ENCODE measurements at places on chromosomes 13 and 19.

DNA sequence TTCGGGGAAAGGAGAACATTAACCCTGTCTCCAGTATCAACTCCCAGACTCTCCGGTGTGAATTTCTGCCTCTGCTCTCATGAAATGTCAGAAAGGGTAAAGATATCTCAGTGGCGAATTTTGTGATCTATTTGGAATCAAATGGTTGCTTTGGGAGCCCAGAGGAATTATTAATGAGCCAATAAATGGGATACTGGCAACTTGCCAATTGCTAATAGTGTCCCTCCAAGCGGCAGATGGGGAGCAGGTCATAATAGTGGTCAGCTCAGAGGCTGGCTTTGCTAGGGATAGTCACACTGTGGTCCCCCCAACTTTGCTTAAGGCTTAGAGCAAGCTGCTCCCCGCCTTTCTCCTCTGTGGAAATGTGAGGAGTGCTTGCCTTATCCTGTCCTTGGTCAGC lies 176.1 kb upstream of the KL start:
- DNase-seq: no peak

DNA sequence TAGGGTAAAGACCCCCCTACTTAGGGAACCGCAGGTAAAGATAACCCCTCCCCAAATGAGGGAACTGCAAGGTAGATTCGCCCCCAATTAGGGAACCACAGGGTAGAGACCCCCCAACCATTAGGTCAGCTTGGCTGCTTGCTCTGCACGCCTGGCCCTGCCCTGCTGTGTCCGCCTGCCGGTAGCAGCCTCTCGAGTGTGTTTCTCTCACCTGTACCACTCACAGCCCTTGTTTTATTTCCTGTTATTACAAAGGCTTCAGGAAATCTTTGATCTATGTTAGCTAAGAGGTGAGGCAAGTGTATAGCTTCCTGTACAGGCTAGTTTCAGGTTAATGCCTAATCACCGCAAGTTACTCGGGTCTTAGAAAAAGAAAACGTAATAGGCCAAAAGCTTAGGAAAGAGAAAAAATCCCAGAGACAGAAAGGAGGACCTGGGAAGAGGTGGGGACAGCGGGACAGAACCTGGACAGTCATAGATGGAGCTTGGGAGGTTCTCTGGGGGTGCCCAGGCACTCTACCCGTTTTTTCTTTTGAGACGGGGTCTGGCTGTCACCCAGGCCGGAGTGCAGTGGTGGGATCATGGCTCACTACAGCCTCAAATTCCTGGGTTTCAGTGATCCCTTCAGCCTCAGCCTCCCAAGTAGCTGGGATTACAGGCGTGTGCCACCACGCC lies 23.1 kb upstream of the EIF3G start:
- DNase-seq: peak; percentile 43

- no peak for DNase-seq
Measured at GRCh38 chr13:102323012-102323411, 78.8 kb downstream of the FGF14 start.

- DNase-seq: no peak
Measured at GRCh38 chr13:49046519-49046918, 70.8 kb downstream of the FNDC3A start.

DNA sequence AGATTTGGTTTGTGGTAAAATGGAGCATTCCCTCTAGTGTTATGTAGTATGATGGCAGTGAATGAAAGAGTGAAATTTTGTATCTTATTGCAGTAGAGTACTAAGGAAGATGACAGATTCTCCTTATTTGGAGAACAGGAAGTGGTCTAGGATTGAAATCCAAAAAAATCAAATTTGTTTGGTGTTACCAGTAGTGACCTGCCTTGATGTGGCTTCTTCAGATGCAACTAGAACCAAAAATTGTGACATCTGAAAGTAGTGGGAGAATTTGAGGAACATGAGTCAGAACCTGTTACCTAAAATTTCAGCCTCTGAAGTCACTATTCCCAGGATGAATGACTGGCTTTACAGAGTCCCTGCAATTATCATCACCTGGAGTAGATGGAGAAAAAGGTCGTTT lies 165.9 kb downstream of the KLF5 start:
- DNase-seq: no peak

DNA sequence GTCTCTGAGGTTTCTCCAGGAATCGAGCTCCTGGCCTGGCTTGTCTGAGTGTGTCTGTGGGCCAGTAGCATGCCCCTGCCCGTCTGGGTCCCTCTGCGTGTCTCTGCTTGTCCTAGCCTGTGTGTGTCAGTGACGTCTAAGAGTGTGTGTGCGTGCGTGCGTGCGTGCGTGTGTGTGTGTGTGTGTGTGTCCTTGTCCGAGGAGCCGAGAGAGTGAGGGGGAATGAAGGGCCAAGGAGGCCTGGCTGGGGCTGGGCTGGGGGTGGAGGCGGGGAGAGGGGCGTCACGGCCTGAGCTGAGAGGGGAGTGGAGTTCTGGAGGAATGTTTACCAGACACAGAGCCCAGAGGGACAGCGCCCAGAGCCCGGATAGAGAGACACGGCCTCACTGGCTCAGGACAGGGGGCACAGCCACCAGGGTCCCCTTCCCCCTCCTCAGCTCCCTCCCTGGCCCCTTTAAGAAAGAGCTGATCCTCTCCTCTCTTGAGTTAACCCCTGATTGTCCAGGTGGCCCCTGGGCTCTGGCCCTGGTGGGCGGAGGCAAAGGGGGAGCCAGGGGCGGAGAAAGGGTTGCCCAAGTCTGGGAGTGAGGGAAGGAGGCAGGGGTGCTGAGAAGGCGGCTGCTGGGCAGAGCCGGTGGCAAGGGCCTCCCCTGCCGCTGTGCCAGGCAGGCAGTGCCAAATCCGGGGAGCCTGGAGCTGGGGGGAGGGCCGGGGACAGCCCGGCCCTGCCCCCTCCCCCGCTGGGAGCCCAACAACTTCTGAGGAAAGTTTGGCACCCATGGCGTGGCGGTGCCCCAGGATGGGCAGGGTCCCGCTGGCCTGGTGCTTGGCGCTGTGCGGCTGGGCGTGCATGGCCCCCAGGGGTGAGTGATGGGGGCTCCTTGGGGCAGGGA lies at the start of gene AXL:
TSS of gene AXL (plus strand) at position 609 of the 893 bp plus-strand sequence. CDS start at position 779, 170 bp downstream.
- DNase-seq: no peak

DNA sequence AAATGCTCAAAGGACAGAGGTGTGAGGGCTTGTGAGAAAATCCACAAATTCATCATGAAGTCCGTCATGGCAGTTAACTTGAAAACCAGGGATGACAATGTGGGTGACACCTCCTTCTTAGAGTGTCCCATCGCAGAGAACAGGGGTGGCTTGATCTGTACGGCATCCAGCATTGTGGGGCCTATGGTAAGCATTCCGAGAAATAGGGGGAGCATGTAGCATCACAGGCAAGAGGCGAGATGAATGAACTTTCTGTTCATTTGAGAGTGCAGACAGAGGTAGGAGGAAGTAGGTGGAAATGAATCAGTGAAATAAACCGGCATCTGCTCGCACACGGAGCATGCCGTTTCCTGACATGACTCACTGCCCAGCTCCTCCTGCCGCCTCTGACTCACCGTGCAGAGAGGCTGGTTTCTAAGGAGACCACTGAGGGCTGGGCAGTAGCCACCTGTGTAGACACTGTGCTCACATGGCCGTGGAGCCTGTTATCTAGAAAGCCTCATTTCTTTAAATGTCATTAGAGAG lies 339.0 kb downstream of the RFC3 start:
- DNase-seq: peak; percentile 3

DNA sequence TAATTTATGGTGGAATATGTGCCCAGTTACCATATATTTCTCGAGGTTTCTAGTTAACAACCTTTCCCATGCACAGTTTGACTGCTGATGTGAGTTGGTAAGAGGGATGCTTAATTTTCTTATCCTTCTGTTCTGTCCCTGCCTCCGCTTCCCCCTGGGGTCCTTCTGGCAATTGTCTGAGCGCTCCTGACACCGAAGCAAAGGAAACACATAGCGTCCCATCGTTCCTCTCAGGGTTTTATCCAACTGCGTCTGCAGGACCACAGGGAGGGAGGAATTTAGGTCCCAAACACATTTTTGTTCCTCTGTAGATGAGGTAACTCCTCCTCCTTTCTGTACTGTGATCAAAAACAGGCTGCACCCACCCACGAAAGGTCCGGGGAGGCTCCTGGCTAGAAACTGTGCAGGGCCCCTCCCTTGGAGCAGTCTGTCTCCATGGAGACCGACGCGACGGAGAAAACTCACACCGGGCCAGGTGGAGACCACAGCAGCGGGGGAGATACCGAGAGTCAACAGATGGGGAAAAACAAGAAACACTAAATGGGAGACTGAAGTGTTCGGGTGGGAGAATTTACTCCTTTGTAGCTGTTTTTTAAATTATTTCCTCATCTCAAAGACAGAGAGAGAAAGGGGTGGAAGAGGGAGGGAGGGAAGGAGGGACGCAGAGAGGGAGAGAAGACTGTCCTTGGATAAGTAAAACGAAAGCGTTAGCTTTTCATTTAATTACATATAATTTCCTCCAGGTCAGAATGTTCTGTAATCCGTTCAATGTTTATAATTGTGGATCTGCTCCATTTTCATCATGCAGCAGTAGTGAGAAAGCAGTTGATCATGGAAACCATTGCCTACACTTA lies 191.8 kb upstream of the NBEA start:
- DNase-seq: no peak

- DNase-seq: no peak
Measured at GRCh38 chr13:27919659-27919933, 204 bp upstream of the PDX1 start.

DNA sequence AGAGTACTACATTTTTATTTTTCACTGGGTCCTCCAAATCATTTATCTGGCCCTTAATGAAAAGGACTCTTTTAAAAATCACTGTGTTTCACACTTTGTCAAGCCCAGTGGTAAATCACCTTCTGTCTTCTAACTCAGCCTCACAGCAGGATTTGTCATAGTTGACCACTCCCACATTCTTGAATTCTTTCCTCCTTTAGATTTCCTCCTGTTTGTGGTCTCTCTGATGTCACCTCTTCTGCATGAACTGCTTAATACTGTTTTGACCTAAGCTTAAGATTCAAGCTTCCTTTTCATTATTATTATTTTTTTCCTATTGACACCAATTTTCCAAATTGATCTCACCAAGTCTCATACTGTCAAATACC lies 899.8 kb upstream of the MIR17HG start:
- DNase-seq: no peak

- DNase-seq: no peak
Measured at GRCh38 chr19:3963458-3964255, 7.2 kb downstream of the DAPK3 start.

DNA sequence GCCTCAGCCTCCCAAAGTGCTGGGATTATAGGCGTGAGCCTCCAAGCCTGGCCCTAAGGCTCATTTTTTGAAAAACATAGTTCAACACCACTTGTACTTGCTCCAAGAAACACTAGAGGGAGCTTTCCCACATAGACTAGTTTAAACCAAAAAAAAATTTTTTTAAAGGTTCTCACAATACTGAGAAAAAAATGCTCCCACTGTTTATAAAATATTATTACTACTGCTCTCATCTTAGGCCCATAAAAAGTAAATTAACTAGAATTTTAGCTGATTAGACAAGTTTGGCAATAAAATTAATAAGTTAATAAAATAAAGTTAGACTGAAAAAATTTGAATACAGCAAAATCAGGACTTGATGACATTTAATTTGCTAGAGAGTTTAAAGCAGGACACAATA lies 109.5 kb downstream of the TBC1D4 start:
- no peak for DNase-seq

- DNase-seq: no peak
Measured at GRCh38 chr13:30157616-30157993, 149.7 kb downstream of the KATNAL1 start.

- no peak for DNase-seq
Measured at GRCh38 chr19:48509467-48510194, 2.0 kb downstream of the LMTK3 start.

DNA sequence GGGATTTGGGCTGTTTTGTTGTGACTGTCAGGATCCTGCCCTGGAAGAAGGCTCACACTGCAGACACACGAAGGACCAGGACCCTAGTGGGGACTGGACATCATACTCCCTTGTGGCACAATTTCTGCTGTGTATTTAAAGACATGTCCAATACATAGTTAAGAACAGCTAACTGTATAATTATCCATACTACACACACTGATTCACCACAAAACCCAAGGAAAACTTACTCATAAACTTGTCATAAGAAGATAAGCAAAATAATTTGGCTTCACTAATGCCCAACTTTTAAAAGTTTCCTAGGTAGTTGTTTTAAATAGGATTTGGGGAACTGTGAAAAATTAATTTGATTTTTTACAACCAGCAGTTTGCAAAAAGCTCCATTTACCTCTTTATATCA lies 46.1 kb downstream of the LATS2 start:
- no peak for DNase-seq

GRCh38 chr19:55443045-55443823 lies at the start of gene SHISA7:
Gene SHISA7 (minus strand): TSS chr19:55443300. CDS start chr19:55442863, 437 bp downstream.
- no peak for DNase-seq

- no peak for DNase-seq
Measured at GRCh38 chr13:94646904-94647303, 45.2 kb downstream of the GPR180 start.

GRCh38 chr13:43573802-43574514 lies 212.8 kb downstream of the ENOX1 start:
- DNase-seq: no peak

DNA sequence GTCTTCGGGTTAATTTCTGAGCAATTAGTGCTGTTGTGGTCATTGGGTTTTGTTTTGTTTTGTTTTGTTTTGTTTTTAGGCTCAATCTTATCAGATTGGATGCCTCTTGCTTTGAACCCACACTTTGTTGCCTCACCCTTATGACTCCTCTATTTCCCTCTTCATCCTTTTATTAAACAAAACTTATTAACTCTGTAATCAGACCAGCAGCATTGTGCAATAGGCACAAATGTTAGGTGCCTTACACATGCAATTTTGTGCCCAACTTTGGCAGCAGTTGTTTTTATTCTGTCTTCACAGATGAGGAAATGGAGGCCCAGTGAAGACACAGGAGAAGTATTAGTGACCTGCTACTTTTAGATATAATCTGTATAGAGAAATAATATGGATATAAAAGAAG lies 377.7 kb downstream of the KCNRG start:
- DNase-seq: no peak

- DNase-seq: no peak
Measured at GRCh38 chr13:25977216-25977615, 74.6 kb downstream of the SHISA2 start.

GRCh38 chr13:52034616-52035226 lies 10.2 kb downstream of the UTP14C start:
- no peak for DNase-seq

DNA sequence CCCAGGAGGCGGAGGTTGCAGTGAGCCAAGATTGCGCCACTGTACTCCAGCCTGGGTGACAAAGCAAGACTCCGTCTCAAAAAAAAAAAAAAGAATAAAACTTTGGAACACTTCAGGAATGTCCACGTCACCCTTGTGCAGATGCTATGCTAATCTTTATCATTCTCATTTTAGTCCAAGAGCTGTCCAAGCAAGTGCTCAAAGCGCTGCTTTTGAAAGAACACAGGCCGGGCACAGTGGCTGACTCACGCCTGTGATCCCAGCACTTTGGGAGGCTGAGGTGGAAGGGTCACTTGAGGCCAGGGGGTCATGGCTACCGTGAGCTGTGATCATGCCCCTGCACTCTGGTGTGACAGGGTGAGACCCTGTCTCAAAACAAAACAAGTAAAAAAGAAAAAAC lies 11.1 kb upstream of the UQCR11 start:
- DNase-seq: no peak
